ENCODE measurements at places on chromosomes 11 and 22. TPM values are rescaled to one million over a fixed set of nuclear protein-coding genes. Genes with fewer than 3 reads are reported as not detected.

DNA sequence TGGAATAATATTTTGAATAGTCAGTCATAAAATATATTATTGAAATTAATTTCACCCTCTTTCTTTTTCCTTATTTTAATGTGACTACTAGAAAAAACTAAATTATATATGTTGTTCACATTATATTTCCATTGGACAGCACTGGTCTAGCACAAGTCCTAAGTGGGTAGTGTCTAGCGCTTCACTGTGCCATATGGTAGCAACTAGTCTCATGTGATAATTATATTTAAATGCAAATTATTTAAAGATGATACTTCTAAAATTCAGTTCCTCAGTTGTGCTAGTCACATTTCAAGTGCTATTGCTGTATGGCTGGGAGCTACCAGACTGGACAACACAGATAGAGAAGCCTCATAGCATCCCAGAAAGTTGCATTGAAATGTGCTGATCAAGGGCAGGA lies 19.1 kb upstream of the LDLRAD3 start:
- H3K4me1 ChIP-seq: peaks cover 21% of the 10 kb centered on the region
- H3K27ac ChIP-seq: no peak overlapping the region
- peaks cover 9% of the 10 kb centered on the region for H3K27me3 ChIP-seq
- no peak for DNase-seq

- peak overlapping the region; percentile 98 for H3K27ac ChIP-seq
- DNase-seq: peak; percentile 64
- peaks cover 27% of the 10 kb centered on the region for H3K4me1 ChIP-seq
- no peaks in the 10 kb centered on the region for H3K27me3 ChIP-seq
- H3K4me3 ChIP-seq: no peak overlapping the region
Observed at GRCh38 chr11:3853899-3854659, 1.4 kb upstream of the STIM1 start.

- no peak overlapping the region for H3K4me3 ChIP-seq
- no peaks in the 10 kb centered on the region for H3K36me3 ChIP-seq
- H3K27ac ChIP-seq: no peak overlapping the region
- DNase-seq: no peak
Observed at GRCh38 chr11:16430674-16431073, 74.3 kb upstream of the SOX6 start.

- H3K4me3 ChIP-seq: no peak overlapping the region
- H3K27ac ChIP-seq: no peak overlapping the region
- no peaks in the 10 kb centered on the region for H3K36me3 ChIP-seq
- H3K4me1 ChIP-seq: peaks cover 7% of the 10 kb centered on the region
- H3K27me3 ChIP-seq: no peaks in the 10 kb centered on the region
- DNase-seq: no peak
Observed at GRCh38 chr11:12174477-12175143, 64.2 kb downstream of the MICAL2 start.

DNA sequence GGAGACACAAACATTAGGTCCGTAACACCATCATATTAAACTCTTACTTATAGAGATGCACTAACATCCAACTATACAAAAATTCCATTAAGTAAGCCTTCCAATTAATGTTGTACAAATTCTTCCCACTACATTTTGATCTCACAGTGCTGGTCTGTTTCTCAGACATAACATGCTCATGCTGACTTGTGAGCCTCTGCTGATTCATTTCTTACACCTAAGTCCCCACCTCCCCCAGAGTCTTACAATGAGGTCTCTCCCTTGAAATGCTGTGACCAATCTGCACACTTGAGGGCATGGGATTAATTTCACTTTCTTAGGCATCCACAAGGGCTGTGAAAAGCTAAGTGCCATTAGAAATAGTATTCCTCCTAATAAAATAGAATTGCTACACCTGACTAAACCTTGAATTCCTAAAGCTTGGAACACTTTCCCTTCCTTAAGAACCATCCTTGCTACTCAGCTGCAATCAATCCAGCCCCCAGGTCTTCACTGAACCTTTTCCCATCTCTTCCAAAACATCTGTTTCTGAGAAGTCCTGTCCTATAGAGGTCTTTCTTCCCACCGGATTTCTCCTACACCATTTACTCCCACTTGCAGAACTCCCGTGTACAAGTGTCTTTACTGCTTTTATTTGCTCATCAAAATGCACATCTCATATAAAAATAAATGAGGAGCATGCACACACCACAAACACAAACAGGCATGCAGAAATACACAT lies 2.0 kb downstream of the HBG1 start:
- no peaks in the 10 kb centered on the region for H3K27me3 ChIP-seq
- H3K4me1 ChIP-seq: no peaks in the 10 kb centered on the region
- no peak overlapping the region for H3K4me3 ChIP-seq
- H3K27ac ChIP-seq: no peak overlapping the region

DNA sequence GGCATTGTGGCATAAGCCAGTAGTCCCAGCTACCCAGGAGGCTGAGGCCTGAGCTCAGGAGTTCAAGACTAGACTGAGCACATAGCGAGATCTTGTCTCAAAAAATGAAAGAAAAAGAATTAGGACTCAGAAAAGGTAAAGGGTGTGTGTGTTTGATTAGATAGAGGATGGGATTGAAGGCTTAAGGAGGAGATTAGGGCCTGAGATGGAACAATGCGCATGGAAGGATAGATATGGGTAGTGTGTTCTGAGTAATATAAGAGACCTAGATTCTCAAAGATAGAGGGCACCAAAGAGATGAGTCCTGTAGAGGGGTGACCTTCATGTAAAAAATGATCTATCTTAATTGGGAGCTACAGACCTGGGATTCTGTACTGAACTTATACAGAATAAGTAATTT lies 17.3 kb upstream of the RAB30 start:
- no peak overlapping the region for H3K27ac ChIP-seq
- no peaks in the 10 kb centered on the region for H3K4me1 ChIP-seq
- no peak for DNase-seq

DNA sequence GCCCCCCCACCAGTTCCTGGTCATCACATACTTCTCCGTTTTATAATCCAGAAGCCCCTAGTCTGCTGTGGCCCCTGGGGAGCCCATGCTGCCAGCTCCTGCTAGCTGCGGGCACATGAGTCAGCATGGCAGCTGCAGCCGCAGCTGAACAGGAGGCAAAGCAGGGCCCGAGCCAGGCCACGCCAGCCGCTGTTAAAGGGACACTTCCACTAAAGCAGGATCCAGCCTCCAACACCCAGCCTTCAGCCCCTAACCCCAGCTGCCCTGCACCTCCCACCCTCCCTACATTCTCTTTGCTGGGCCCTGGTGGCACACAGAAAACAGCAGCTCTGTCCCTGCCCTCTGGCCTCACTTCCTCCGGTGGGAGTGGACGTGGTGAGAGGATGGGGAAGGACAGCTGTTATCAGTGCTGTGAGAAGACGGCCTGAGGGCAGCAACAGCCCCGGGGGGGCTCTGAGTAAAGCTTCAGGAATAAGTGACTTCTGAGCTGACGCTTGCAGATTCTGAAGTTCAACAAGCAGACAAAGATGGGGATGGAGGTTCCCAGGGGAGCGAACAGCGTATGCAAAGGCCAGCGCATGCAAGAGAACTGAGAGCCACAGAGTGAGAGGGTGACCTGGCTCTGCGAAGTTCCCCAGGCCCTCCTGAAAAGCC lies 688 bp upstream of the LRRC74B start:
- peak overlapping the region; percentile 31 for H3K4me3 ChIP-seq
- H3K27ac ChIP-seq: no peak overlapping the region
- peaks cover 13% of the 10 kb centered on the region for H3K4me1 ChIP-seq

- no peak overlapping the region for H3K4me3 ChIP-seq
- DNase-seq: no peak
- no peaks in the 10 kb centered on the region for H3K4me1 ChIP-seq
Observed at GRCh38 chr11:17548444-17548843, 1.4 kb downstream of the OTOG start.

The IL17REL gene
- total RNA-seq: not detected

Data from left lung (tissue), 14 donors.